Stimulated activated CD8-positive, alpha-beta memory T cell treated with anti-CD3 and anti-CD28 coated beads, Interleukin-4, amount 100 ng/mL, for 1 hour (primary cell): ENCODE measurements at places on chromosomes 3 and 15.

GRCh38 chr3:50523279-50523811 lies 19.9 kb upstream of the CACNA2D2 start:
- no peak for DNase-seq

DNA sequence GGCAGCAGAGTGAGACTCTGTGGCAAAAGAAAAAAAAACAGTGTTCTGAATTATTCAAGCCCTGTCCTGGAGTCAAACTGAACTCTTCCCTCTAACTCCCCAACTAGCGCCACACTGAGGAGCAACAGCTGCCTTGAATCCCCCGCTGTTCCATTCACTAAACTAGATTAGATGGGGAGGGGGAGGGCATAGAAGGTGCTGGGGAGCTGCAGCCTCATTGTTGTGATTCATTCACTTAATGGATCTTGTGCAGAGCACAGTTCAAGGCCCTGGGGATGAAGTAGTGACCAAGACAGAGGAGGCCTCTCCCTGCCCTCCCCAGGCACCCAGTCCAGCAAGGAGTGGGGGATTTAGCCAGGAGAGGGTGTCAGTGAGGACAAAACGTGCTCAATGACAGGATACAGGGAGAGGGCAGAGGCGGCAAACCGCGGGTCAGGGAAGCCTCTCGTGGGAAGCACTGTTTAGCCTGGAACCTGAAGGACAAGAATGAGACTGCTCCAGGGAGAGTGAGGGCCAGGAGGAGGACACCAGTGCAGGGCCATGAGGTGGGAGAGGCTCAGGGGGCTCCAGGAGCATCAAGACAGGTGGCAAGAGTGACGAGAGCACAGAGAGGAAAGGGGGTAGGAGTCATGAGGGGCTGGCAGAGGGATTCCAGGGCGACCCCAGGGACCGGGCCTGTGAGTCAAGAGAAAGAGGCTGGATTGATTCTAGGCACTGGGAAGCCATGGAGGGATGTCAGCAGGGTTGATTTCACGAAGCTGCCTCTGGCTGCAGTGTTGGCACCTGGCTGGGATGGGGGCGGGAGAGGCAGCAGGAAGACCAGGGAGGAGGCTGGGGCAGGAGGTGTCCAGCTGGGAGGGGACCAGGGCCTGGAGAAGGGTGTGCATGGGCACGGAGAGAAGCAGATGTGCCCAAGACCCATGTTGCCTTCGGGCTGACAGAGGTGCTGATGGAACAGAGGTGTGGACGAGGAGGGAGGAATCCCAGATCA lies 31.4 kb downstream of the ALS2CL start:
- DNase-seq, result no peak

- no peak for DNase-seq
Observed at GRCh38 chr15:68399096-68400065, 32.6 kb downstream of the ITGA11 start.

DNA sequence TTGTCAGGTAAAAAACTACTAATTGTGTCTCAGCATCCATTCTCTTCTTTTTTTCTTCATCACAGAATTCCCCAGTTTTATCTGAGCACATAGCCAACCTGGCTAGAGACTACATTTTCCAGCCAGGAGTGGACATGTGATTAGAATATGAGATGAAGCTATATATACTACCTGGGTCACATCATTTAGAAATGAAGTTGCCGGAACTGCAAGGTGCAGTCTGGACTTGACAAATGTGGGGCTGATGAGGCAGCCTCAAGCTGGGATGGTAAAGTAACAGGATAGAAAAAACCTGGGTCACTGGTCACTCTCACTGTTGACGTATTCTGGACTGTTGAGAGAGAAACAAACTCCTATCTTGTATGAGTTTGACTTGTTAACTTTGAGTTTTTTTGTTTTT lies 99.6 kb downstream of the STRIT1 start:
- no peak for DNase-seq

DNA sequence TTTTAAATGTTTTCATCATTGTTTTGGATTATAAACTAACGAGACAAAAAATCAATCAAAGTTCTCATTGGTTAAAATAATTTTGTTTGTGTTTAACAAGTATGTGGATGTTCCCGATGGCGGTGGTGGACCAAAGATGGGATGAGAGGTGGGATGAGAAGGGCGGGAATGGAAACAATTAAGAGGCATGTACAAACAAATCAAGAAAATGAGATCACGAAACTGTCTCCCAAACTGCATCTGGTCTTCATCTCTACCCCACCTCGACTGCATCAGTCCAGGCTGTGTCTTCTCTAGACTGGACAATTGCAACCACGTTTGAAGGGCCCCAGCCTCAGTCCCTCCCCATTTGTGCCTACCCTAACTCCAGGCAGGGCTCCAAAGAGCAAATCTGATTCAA lies 56.1 kb downstream of the SLC12A8 start:
- DNase-seq, result no peak

GRCh38 chr3:28326458-28326926 lies 22.0 kb upstream of the ZCWPW2 start:
- no peak for DNase-seq

DNA sequence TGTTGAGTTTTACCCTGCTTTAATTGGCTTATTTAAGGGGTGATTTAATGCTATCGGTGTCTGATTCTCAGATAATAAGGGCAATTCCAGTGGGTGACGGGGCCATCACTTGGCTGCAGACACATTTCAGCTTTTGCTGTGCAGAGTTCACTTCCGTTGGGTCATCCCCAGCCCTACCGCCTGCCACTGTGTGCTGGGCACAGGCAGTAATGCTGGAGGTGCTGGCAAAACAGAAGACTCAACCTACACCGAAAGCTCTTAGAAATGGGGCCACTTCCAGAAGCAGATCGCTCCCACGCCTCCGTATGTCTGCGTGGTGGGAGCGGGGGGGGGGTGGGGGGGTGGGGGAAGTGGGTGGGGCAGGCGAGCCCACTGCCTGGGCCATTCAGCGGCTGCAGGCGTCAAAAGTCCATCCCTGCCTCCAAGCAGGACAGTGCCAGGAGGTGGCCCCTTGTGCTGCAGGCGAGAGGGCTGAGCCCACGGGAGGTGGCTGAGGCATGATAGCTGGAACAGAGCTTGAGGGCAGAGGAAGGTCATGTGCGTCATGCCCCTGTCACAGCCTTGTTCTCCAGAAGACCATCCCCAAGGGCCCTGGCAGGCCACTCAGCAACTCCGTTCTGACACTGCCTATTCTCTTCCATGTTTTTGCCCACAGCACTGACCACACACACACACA lies 128.3 kb downstream of the ATP10A start:
- DNase-seq, result no peak

- no peak for DNase-seq
Observed at GRCh38 chr3:83065851-83066460, 1304.5 kb upstream of the GBE1 start.

DNA sequence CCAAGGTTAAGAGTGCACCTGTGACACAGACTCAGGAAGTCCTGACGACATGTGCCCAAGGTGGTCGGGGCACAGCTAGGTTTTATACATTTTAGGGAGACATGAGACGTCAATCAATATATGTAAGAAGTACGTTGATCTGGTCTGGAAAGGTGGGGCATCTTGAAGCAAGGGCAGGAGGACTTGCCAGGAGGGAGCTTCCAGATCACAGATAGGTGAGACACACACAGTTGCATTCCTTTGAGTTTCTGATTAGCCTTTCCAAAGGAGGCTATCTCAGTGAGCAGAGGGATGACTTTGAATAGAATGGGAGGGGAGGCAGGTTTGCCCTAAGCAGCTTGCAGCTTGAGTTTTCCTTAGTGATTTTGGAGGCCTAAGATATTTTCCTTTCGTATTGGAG lies 257.4 kb downstream of the CGGBP1 start:
- no peak for DNase-seq

DNA sequence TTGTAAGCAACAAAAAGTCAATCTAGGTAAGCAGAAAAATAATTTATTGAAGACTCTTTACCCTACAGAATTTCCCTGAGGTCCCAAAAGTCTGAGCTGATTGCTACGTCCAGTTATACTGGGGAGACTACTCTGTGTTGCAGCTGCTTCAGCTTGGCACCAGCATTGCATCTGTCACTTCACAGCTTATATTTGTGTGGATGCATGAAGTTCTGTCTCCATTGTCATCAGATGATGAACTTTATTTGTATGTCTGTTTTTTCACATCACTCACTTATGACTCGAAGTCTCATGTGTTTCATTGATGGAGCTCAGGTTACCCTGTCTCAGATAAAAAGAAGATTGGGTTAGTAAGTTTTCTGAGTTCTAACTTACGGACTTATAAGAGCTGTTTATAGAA lies 75.3 kb upstream of the LRRFIP2 start:
- DNase-seq, result no peak

GRCh38 chr3:31729573-31729972 lies 196.8 kb downstream of the STT3B start:
- DNase-seq, result no peak

- DNase-seq, result no peak
Observed at GRCh38 chr3:173395073-173395411, 2.5 kb upstream of the NLGN1 start.

- DNase-seq, result no peak
Observed at GRCh38 chr3:125622381-125622791, 27.1 kb upstream of the OSBPL11 start.

DNA sequence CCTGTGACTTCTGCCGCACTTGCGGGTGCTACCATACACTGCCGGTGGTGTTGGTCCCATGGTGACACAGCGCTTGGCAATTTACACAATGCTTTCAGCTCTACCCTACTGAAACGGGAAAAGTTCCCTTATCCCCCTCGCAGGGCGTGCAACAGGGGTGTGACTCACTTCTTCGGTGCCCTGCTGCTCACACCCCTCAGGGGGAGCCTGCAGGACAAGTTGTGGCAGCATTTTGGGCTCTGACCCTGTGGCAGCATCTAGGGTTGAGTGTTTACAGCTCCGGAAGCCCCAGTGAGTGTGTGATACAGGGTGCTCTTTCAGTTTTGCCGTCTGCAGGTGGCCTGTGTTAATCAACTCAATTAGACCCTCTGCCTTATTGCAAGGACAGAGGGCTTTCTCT lies 324.7 kb upstream of the RGMA start:
- no peak for DNase-seq

GRCh38 chr3:71392251-71392650 lies 191.3 kb downstream of the FOXP1 start:
- no peak for DNase-seq

DNA sequence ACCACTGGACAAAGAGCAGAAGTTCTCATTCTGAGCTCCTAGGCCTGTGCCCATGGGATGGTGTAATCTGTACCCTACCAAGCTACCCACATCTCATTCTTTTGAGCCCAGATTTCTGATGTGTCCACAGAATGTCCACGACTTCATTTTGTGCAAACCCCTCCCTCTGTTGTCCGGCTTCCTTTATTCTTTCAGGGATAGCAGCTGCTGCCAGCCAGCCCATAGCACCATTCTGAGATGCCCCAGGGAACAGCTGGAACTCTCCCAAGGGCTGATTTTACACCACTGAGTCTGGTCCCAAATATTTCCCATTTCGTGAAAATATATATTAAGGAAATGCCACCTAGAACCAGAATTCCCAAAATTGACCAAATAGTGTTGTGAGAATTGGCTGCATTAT lies 236.6 kb downstream of the SATB1 start:
- no peak for DNase-seq

DNA sequence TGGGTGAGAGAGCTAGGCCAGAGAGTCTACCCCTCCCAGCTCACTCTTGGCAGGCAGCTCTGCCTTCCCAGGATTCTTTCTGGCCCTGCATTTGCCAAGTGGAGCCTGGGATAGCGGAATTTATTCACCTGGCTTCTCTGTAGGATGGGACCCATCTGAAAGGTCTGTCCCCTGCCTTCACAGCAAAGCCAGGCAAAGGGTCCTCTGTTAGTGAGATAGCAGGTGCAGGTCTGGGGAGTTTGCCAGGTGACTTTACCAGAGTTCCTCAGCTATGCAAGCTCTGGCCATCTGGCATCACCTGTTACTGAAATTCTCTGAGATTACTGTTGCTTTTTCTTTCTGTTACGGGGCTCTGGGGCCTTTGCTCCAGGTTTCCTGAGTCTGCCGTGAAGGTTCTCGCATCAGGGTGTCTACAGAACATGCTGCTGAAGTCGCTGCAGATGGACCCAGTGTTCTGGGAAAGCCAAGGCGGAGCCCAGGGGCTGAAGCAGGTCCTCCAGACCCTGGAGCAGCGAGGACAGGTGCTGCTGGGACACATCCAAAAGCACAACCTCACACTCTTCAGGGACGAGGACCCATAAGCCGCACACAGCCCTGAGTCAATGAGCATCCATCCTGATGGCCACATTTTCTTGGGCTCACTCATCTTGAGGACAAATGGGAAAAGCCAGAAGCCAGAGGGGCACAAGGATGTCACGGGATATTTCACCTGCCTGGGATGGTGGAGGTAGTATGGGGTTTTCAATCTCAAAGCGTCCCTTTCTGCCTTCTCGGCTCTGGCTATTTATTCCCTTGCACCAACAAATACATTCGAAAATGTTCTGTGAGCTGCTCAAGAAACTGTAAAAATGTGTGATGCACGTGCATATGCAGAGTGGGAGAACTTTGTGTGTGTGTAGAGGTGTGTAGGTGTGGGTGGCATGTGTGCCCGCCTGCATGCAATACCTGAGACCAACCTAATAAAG lies 49.8 kb downstream of the POMGNT2 start:
- no peak for DNase-seq

DNA sequence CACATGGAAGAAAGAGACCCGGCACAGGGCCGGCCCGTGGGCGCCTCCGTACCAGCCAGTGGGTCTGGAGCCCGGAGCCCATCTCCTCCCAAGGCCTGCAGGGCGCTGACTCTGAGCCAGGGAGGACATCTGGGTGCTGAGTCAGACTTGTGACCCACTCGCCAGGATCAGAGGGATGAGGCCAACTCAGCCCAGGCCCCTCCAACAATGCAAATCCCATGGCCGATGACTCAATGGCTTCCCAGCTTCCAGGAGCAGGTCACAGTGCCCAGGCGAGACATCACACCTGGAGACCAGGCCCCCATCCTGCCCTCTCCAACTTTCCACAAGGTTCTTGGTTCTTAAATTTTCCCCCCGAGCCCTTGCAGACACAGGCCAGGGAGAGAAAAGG lies 95.1 kb downstream of the LRIG1 start:
- DNase-seq, result no peak

DNA sequence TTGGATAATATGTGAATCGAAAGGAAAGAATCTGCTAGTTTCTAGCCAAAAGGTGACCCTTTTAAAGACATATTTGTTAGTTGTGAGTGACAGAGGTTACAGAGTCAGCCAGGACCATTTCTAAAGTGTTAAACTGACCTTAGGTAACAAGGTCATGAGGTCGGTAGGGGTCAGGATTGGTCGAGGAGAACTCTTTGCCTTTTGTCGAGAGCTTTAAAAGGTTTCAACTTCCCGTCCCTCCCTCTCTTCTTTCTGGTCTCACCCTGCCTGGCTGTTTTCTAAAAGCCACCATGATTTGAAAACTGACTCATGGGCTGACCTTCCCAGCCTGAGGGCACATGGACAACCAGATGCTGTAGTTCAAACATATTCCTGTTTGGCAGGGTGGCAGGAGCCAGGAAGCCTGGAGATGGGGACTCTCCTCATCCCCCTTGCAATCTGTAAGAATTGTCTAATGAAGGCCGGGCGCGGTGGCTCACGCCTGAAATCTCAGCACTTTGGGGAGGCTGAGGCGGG lies 25.8 kb upstream of the PRTG start:
- no peak for DNase-seq
